ENCODE measurements at places on chromosomes 5 and 9.

DNA sequence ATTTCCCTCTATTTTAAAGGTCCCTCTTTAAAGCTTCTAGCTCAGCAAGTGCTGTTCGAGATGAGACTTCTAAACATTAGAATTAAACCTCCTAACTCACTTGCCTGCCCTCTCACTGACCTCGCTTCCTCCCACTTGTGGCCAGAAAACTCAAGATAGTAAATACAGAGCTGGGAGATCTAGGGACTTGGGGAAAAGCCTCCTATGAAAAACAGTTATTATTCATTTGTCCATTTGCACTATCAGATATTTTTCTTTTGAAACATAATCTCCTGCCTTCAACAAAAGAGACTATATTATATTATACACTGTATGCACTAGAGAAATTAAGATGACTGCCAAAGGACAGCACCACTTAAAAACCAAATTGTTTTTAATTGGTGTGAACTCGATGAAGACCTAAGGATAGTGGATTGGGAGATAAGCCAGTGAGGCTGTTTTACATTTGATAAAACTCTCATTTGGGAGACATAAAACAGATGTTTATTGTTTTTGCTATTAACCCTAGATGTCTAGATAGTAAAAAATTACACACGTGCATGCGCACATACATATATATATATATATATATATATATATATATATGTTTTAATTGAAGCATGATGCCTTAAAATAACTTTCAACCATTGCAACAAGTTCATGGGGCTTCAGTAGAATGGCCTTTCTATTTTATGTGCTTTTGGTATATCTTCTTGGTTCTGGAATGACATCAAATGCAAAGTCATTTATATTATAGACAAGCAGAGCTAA lies 229.4 kb downstream of the ADAMTSL1 start:
- no peak for DNase-seq

- no peak for DNase-seq
Measured at GRCh38 chr5:98403131-98403530, 370.3 kb upstream of the RGMB start.

DNA sequence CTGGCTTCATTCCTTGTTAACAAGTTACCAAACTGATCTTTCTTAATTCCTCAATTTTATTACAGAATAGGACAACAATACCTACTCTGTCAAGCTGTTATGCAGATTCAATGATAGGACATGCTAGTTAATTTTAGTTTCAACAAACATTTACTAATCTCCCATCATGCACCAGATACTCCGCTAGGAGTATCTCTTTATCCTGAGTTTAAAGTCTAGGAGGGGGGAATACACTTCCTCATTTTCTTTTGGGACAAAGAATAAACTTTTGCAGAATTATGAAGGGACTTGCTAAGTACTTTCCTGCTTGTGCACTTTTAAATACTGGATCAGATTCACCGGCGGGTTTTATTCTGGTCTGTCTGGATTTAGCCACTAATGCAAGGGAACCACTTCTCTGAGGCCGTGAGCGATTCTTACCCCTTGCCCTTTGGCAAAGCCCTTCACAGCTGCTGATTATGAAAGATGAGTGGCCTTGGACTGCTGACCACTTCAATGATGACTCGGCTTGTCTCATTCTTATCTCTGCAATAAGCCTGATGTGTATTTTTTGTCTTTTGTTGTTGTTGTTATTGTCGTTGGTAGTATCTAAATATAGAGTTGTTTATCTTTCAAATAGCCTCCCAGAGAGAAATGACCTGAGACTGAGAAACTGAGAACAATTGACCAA lies 73.9 kb downstream of the RMI1 start:
- DNase-seq: no peak

GRCh38 chr5:76472335-76473008 lies 69.4 kb downstream of the IQGAP2 start:
- no peak for DNase-seq

GRCh38 chr5:150641006-150641570 lies 628 bp downstream of the SYNPO start:
- DNase-seq: no peak

- no peak for DNase-seq
Measured at GRCh38 chr5:55636177-55636576, 75.9 kb downstream of the SLC38A9 start.

- no peak for DNase-seq
Measured at GRCh38 chr5:165405340-165405739, 1899.9 kb downstream of the MAT2B start.

- DNase-seq: no peak
Measured at GRCh38 chr9:74595286-74595685, 98.2 kb downstream of the RORB start.

DNA sequence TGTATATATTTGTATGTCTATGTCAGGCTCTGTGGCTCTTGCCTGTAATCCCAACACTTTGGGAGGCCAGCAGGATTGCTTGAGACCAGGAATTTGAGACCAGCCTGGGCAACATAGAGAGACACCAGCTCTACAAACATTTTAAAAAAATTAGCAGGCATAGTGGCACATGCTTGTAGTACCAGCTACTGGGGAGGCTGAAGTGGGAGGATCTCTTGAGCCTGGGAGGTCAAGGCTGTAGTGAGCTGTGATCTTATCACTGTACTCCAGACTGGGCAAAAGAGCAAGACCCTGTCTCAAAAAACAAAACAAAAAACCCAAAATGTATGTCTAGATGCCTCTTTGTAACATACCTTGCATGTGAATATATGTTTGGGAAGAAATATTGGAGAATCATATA lies 15.8 kb downstream of the ARRDC3 start:
- DNase-seq: no peak

DNA sequence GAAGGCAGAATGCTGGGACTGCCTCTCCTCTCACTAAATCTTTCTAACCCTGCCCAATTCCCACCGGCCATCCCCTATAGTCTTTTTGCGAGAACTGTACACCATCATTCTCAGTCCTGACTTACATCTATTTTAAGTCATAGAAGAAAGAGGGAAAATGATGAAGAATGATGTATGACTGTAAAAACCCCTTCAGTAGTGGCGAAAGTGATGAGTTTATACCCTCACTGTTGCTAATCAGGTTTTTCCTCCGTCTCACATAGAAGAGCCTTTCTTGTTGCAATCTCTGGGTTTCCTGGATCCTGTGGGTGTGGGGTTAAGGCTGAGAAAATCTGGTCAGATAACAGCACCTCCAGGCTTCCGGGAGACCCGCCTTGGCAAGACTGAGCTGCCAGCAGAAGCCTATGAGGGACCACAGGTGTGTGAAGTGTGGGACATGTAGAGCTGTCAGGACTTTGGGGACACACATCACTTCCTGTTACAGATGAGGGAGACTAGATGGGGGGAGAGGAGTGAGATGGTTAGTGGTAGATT lies 147.1 kb upstream of the SLC12A2 start:
- DNase-seq: no peak

GRCh38 chr5:153276151-153276550 lies 214.3 kb upstream of the GRIA1 start:
- peak; percentile 2 for DNase-seq

Measured in activated naive CD4-positive, alpha-beta T cell treated with anti-CD3 and anti-CD28 coated beads, Interleukin-2, amount 50 U/mL, for 72 hours (primary cell).